ENCODE measurements at places on chromosomes 11 and 22. TPM values are rescaled to one million over a fixed set of nuclear protein-coding genes. Genes with fewer than 3 reads are reported as not detected.

DNA sequence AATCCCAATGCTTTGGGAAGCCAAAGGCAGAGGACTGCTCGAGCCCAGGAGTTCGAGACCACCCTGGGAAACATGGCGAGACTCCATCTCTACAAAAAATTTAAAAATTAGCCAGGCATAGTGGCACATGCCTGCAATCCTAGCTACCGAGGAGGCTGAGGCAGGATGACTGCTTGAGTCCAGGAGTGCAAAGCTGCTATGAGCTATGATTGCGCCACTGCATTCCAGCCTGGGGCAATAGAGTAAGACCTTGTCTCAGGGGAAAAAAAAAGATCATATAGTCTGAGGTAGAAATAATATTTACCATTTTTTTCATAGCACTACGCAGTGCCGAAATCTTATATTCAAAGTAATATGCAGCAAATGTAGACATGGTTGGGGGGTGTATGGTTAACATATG lies 47.8 kb downstream of the MRTFA start:
- no peak for DNase-seq

The SLC22A9 gene
- total RNA-seq = not detected

DNA sequence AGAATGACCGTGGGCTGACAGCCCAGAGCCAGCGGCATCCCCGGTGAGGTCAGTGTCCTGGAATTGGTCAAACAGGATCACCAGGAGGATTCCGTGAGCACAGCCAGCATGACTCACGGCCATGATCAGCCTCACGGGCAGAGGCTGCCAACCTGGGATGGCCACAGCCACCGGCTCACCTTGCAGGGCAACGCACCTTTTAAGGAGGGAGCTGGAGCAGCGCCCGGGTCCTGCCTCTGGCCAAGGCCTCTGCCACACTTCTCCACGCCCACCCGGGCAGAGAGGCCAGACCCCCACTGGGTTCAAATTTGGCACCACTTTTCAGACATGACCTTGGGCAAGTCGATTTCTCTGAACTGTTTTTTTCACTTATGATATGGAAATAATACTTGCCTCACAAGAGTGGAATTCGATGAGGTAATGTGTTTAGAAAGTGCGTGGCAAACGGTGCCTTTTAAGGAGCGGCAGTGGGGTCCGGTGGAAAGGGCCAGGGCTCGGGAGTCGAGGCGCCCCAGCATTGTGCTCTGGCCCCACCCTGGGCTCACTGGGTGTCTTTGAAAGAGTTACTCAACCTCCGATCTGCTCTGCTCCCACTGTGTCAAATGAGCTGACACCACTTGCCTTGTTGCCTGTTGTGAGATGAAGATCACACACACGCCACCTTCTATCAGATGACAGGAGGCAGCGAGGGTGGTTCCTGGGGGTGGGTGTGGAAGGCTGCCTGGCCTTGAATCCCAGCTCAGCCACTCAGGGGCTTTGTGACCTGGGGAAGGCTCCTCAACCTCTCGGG lies 16.0 kb downstream of the TXN2 start:
- DNase-seq = no peak

The NCF4 gene
- total RNA-seq = 8.5 TPM

- no peak for DNase-seq
Observed at GRCh38 chr11:65741185-65741584, 20.6 kb upstream of the RNASEH2C start.

The FAM111B gene
- total RNA-seq = 7.4 TPM

The PAK1 gene
- 56.8 TPM for total RNA-seq

DNA sequence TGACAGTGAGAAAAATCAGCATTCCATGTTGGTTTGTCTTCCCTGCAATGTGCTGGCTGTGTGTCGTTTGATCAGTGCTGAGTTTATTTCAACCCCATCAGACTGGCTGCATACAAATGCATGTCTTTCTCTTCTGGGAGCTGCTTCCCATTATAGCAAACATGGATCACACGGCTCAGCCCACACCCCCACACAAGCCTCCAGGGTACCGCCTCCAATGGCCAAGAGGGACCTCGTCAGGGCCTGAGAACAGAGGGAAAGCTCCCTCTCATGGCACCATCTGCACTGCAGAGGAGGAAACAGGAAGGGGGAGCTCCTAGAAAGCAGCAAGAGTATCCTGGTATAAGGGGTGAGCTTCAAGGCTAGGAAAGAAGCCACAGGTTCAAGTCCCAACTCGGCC lies 214.2 kb downstream of the LARGE1 start:
- DNase-seq = no peak

DNA sequence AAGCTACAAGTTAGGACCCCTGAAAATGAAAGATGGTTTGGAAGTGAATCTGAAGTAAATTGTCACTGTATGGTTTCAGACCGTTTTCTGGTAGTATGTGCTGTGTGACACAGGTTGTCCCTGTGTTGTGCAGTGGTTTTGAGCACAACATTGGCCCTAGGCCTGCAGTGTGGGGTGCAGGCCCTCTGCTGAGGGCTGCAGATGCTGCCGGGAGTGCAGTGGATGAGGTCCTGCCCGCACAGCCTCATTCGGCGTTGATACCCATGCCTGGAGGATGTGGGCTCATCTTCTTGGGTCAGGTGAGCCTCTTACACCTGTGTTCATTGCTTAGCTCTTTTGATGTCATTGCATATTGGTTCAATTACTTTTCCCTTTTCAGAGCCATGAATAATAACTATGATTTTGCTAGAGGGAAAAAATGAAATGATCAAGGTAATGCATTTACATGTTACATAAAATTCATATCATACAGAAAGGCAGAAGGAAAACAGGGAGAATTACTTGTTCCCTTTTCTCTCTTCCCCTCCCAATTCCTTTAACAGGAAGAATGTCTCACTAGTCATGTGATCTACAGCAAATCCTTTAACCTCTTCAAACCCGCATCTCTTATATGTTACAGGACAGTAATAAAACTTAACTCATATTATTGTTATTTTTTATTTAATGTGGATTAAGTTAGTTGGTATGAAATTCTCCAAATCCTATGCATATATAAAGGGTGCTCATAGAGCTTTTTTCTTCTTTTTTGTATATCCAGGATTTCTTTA lies 48.7 kb downstream of the PTPRJ start:
- DNase-seq = no peak

The SYT8 gene
- not detected for total RNA-seq

- DNase-seq = no peak
Observed at GRCh38 chr11:44579302-44579761, 13.9 kb downstream of the CD82 start.

- DNase-seq = no peak
Observed at GRCh38 chr11:27621405-27622161, 78.7 kb downstream of the BDNF start.

GRCh38 chr11:117458275-117459122 lies 130.8 kb downstream of the CEP164 start:
- peak; percentile 62 for DNase-seq

- no peak for DNase-seq
Observed at GRCh38 chr11:99706848-99707247, 686.1 kb downstream of the CNTN5 start.

The NXPE4 gene
- total RNA-seq = not detected

The REXO2 gene
- total RNA-seq = 60.6 TPM

The KDM4D gene
- 1.4 TPM for total RNA-seq

- DNase-seq = no peak
Observed at GRCh38 chr22:26888887-26889286, 231.5 kb downstream of the MIAT start.

- no peak for DNase-seq
Observed at GRCh38 chr11:114291842-114292680, 4.1 kb upstream of the NNMT start.

GRCh38 chr11:119673759-119674336 lies 55.2 kb downstream of the NECTIN1 start:
- DNase-seq = peak; percentile 72

- DNase-seq = no peak
Observed at GRCh38 chr11:116600930-116601329, 171.9 kb downstream of the BUD13 start.

DNA sequence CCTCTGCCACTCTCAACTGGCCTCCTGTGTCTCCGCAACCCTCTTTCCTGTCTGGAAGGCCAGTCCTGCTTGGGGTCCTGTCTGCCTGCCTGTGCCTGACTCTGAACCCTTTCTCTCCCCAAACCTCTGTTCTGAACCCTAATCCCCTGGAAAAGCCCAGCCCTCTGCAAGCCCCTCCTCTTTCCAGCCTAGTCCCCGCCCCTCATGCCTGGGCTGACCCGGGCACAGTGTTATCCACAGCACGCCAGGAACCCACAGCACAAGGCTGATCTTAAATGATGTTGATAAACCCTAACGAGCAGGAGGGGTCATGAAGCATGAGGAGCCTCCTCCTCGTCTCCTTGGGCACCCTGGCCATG lies at the start of gene IFITM10:
TSS of gene IFITM10 (minus strand) at position 115 of the 359 bp plus-strand sequence. CDS start 153 bp downstream, outside the sequence.
- DNase-seq = no peak

- no peak for DNase-seq
Observed at GRCh38 chr11:65188486-65188885, 6.8 kb downstream of the CAPN1 start.

- no peak for DNase-seq
Observed at GRCh38 chr11:72136684-72137262, 1.2 kb downstream of the FOLR3 start.

DNA sequence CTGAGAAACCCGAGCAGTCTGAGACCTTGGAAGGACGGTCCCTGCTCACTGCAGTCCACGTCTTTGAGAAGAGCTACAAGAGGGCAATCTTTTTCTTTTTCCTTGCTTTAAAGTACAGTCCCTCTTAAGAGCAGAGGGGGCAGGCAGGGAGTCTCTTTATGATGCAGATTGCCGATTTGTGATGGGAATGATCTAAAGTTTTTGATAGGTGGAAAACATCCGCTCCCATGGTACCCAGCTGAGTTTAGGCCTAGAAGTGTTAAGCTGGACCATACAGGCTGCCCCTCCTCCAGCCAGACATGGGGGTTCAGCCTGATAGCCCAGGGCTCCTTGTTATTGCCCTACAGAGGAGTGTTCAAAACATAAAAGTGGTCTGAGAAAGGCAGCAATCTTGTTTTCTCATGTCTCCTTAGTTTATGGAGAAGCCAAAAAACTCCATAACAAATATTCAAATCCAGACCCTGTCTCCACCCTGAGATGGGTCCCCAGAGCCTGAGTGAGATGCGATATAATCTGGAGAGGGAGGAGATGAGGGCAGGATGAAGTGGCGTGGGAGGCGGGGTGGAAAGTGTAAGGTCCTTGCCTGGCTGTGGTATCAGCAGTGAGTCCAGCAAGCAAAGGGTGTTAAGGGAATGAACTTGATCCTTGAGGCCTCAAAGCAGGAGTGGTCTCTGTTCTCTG lies 135.1 kb downstream of the FDX1 start:
- DNase-seq = no peak

The SERPING1 gene
- total RNA-seq = not detected

DNA sequence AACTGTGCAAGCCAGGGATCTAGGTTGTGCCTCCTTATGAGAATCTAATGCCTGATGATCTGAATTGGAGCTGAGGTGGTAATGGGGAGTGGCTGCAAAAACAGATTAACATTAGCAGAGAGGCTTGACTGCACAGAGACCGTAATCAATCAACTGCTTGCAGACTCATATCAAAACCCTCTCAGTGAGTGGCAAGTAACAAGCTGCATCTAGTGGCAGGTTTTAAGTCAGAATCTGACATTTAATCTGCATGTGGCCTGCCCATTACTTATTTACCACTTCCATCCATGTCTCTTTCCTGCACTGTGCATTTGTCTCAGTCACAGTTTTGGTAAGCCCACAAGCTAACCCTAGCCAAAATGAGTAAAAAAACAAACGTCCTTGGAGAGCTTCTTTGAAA lies 11.2 kb downstream of the C11orf58 start:
- peak; percentile 41 for DNase-seq

GRCh38 chr11:27150098-27150497 lies 109.5 kb downstream of the BBOX1 start:
- DNase-seq = no peak

GRCh38 chr11:16780698-16781550 lies 42.5 kb downstream of the C11orf58 start:
- DNase-seq = no peak

- no peak for DNase-seq
Observed at GRCh38 chr11:129090056-129090455, 102.1 kb downstream of the ARHGAP32 start.

- peak; percentile 70 for DNase-seq
Observed at GRCh38 chr22:37043828-37044538, 7.6 kb upstream of the KCTD17 start.

DNA sequence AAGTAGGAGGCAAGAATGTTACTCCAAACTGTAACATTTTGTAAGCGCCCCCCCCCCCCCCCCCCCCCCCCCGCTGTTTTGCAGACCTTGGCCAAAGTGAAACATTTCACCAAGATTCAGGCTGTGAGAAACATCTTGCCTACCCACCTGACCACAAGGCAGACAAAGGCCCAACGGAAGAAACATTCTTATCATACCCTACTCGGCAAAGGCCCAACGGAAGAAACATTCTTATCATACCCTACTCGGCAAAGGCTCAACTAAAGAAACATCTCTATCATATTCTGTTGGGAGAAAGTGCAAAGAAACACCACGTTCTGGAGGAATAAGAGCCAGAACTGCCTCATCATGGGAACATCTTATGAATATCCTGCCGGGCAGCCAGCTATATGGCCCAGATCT lies 117.1 kb downstream of the JRKL start:
- DNase-seq = no peak

The PGGHG gene
- total RNA-seq = 161 TPM

DNA sequence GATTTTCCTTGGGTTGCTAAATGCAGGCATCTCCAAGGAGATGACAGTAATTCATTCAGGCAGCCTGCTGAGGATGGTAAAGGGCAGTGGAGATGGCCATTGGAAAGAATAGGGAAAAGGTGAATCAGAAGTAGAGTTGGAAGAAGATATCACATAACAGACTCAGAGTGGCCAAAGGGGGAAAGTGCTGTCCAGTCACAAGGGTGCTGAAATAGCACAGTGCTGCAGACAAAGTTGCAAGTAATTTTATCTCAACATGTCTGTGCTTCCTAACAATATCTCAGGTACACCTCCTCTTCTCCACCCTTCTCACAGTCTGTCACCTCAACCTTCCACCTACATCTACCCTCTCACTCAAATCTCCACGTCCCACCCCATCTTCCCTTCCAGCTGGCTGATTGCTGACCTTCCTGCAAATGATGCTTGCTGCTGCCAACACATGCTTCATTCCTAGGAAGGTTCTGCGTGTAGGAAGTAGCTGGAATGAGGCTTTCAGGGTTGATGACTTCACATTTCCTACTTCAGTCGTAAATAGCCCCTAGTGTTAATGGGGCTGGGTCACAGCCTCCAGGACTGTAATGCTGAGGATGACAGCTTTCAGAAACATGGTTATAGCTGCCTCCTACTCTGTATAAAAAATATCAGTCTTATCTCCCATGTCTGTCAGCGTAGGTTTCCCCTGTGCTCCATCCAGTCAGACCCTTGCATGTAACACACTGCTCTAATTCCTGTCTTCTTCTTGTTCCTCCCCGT lies 123.9 kb downstream of the CTNND1 start:
- DNase-seq = no peak

GRCh38 chr11:8248786-8249185 lies 14.9 kb downstream of the LMO1 start:
- no peak for DNase-seq
